ENCODE measurements at places on chromosomes 11 and 22. TPM values are rescaled to one million over a fixed set of nuclear protein-coding genes. Genes with fewer than 3 reads are reported as not detected.

APOBEC3F gene
- 25.3 TPM for total RNA-seq

TRIM64C gene
- total RNA-seq = not detected

RASSF10 gene
- 24.4 TPM for total RNA-seq

EFCAB6 gene
- 7.0 TPM for total RNA-seq

FDX1 gene
- 14.6 TPM for total RNA-seq

KCNE3 gene
- total RNA-seq = 1.9 TPM

TBX10 gene
- not detected for total RNA-seq

BTG4 gene
- not detected for total RNA-seq

C11orf21 gene
- total RNA-seq = 0.87 TPM

DNA sequence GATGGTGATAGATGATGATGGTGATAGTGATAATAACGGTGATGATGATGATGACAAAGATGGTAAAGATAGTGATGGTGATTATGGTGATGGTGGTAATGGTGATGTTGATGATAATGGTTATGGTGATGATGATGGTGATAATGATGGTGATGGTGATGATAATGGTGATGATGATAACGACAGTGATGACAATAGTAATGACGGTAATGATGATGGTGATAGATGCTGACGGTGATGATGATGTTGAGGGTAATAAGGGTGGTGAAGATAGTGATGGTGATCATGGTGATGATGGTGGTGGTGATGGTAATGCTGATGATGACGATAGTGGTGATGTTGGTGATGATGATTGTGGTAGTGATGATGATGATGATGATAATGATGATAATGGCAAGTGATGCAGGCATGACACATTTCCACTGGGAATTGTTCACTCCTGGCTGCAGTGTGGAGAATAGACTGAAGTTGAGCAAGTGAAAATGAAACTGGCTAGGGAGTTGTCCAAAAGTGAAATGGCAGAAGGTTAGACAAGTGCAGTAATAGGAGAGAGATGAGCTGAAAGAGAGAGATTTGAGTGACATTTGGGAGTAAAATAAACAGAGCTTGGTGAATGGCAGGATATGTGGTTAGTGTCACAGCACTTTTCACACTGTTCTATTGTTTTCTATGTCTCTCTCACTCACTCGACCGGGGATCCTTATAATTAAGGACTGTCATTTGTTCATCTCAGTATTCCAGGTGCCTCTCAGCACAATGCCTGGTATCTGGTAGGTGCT is 992.5 kb downstream of the OPCML start:
- H3K4me3 ChIP-seq = no peak overlapping the region
- peaks cover 8% of the 10 kb centered on the region for H3K27me3 ChIP-seq
- no peaks in the 10 kb centered on the region for H3K4me1 ChIP-seq
- no peaks in the 10 kb centered on the region for H3K36me3 ChIP-seq
- no peak overlapping the region for H3K27ac ChIP-seq
- DNase-seq = no peak

- no peak for DNase-seq
- no peak overlapping the region for H3K27ac ChIP-seq
- H3K36me3 ChIP-seq = no peaks in the 10 kb centered on the region
- H3K4me1 ChIP-seq = peaks cover 21% of the 10 kb centered on the region
Observed at GRCh38 chr11:134586726-134587125, 174.7 kb upstream of the B3GAT1 start.

- H3K36me3 ChIP-seq = peaks cover 18% of the 10 kb centered on the region
- DNase-seq = no peak
- peaks cover 5% of the 10 kb centered on the region for H3K4me1 ChIP-seq
- H3K27ac ChIP-seq = no peak overlapping the region
Observed at GRCh38 chr11:125393331-125393730, 102.7 kb downstream of the FEZ1 start.

DNA sequence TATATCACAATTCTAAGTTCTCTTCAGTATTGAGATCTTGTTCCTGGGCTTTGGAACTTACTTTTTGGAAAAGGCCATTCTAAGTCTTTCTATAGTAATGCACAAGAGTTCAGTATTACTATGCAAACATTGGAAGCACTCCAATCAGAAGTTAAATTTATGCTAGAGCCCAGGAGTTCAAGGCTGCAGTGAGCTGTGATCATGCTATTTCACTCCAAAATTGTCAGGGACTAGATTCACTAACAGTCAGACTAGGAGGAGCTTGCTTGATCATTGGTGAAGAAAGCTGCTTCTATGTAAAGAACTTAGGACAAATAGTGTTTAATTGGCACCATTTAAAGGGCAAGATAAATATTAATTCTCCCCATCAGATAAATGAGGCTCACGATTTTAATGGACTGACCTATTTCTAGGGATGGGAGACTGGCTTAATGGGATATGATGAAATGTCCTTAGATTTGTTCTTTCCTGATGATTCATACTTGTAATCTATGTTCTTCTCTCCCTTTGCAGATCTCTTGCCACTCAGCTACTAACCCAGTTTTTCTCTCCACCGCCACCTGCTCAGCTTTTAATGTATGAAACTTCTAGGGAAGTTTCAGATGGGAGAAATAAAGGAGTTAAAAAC is 32.6 kb upstream of the TMEM123 start:
- no peaks in the 10 kb centered on the region for H3K27me3 ChIP-seq

GRCh38 chr22:21991774-21992173 is 9.2 kb upstream of the TOP3B start:
- peaks cover 7% of the 10 kb centered on the region for H3K4me1 ChIP-seq
- peaks cover 40% of the 10 kb centered on the region for H3K27me3 ChIP-seq
- no peak for DNase-seq
- no peak overlapping the region for H3K4me3 ChIP-seq
- H3K36me3 ChIP-seq = no peaks in the 10 kb centered on the region
- H3K27ac ChIP-seq = no peak overlapping the region

DNA sequence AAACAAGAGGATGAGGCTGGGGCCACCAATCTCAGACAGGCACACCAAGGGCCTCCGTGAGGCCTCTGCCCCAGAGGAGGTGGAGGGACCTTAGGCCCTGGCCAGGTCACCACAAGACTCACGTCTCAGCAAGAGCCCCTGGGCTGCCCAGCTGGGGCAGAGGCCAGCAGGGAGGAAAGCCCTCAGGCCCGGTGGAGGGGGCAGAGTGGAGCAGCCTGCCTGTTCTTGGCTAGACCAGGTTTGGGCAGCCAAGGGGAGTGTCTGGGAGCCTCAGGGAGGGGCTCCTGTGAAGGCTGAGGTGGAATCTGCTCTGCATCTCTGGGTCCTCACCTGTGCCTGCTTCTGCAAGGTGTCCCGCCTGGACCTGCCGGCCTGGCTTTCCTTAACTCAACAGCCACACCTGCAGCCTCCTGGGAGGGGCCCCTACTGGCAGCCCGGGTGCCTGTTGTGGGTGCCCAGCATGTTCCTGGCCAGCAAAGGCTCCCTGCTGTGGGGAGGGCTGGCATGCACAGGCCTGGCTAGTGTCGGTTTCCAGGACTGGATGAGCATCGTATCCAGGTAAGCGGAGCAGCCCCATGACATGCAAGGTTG is 11.9 kb downstream of the TTLL12 start:
- no peak for DNase-seq
- H3K4me3 ChIP-seq = no peak overlapping the region
- no peaks in the 10 kb centered on the region for H3K4me1 ChIP-seq
- peaks cover 5% of the 10 kb centered on the region for H3K36me3 ChIP-seq

DNA sequence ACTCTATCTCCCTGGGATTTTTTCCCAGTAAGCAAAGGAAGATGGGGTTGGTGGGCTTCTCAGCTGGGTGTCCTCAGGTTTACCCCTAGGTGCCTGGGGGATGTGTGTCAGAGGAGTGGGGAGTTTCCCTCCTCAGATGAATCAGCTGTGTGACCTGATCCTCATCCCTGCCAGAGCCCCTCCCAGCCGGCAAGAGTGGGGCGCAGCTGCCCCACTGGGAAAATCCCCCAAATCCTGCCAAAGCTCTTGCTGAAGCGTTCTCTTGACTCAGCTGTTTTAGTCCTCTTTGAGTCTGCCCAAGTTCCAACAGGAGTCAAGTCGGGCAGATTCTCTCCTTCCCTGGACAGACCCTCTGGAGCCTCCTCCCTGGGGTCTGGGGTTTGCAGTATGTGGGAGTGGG is 6.0 kb downstream of the C11orf68 start:
- peaks cover 2% of the 10 kb centered on the region for H3K4me1 ChIP-seq
- no peak for DNase-seq
- H3K27me3 ChIP-seq = peaks cover 20% of the 10 kb centered on the region

DNA sequence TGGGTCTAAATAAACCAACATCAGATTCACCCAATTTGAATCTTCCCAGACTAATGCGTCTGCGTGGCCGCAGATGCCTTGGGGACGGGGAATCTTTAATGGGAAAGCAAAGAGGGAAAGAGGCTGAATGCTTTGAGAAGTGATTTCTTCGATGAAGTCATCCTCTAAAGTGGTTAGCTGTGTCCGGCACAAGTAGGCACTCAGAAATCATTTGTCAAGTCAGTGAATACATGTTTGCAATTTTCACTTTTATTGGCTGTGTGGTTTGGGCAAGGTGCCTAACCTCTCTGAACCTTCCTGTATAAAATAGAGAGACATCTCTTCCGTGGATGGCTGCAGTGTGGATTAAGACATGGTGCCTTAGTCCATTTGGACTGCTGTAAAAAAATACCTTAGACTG is 19.7 kb upstream of the IFT27 start:
- peaks cover 24% of the 10 kb centered on the region for H3K27me3 ChIP-seq
- no peak overlapping the region for H3K27ac ChIP-seq
- no peaks in the 10 kb centered on the region for H3K4me1 ChIP-seq
- no peaks in the 10 kb centered on the region for H3K36me3 ChIP-seq

GRCh38 chr11:18036456-18036855 is 9.6 kb downstream of the TPH1 start:
- H3K27ac ChIP-seq = no peak overlapping the region
- no peak overlapping the region for H3K4me3 ChIP-seq
- no peaks in the 10 kb centered on the region for H3K4me1 ChIP-seq

- H3K4me3 ChIP-seq = no peak overlapping the region
- H3K27ac ChIP-seq = no peak overlapping the region
- peaks cover 17% of the 10 kb centered on the region for H3K27me3 ChIP-seq
Observed at GRCh38 chr11:120800206-120800605, 223.7 kb upstream of the TBCEL start.

DNA sequence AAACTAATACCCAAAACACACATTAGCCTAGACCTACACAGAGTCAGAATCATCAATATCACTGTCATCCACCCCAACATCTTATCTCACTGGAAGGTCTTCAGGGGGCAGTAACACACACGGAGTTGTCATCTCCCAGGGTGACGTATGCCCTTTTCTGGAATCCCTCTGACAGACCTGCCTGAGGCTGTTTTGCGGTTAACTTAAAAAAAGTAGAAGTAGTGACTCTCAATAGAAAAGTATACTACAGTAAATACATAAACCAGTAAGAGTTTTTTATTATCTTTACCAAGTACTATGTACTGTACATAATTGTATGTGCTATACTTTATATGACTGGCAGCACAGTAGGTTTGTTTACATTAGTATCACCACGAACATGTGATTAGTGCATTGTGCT is 80.5 kb downstream of the PGR start:
- no peak for DNase-seq
- peaks cover 4% of the 10 kb centered on the region for H3K27me3 ChIP-seq
- no peaks in the 10 kb centered on the region for H3K4me1 ChIP-seq
- H3K36me3 ChIP-seq = no peaks in the 10 kb centered on the region

DNA sequence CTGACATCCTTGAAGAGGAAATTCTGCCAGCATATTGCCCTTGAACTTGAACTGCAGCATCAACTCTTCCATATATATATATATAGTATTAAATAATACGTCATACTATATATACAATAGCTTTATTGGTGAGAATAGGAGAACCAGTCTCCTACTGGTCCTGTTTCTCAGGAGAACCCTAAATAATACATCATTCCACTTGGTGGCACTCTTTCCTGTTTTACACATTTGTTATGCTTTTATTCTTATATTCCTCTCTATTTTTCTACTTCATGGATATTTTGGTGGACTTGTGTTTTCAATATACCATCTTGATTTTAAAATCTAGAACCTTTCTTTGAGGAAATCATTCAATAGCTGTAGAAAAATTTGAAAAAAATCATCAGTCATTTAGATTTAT is 193.3 kb downstream of the TRPC6 start:
- H3K27ac ChIP-seq = no peak overlapping the region
- H3K36me3 ChIP-seq = no peaks in the 10 kb centered on the region
- no peak for DNase-seq
- H3K27me3 ChIP-seq = no peaks in the 10 kb centered on the region
- H3K4me3 ChIP-seq = no peak overlapping the region

GRCh38 chr11:31160504-31161422 is 208.8 kb downstream of the DCDC1 start:
- H3K27me3 ChIP-seq = no peaks in the 10 kb centered on the region
- H3K27ac ChIP-seq = no peak overlapping the region
- peaks cover 6% of the 10 kb centered on the region for H3K4me1 ChIP-seq
- no peak for DNase-seq

DNA sequence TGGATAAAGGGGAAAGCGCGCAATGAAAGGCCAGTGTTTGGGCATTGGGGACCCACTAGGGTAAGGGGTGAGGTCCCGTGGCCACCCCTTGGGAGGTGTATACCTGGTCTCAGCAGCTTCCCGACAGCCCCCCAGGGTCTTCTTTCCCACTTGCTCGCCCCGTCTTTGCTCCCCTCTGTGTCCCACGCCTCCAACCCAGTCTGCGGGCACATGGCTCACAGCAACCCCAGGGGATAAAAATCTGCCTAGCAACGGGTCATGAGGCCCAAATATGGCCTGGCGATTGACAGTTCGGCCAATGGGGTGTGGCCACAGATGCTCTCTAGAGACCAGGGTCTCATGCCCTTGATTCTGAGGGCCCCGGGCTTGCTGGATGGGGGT is 41.6 kb downstream of the AHNAK start:
- H3K27me3 ChIP-seq = peaks cover 52% of the 10 kb centered on the region
- H3K36me3 ChIP-seq = no peaks in the 10 kb centered on the region
- DNase-seq = no peak

- H3K36me3 ChIP-seq = no peaks in the 10 kb centered on the region
- no peak overlapping the region for H3K27ac ChIP-seq
- no peaks in the 10 kb centered on the region for H3K4me1 ChIP-seq
- H3K4me3 ChIP-seq = no peak overlapping the region
- no peaks in the 10 kb centered on the region for H3K27me3 ChIP-seq
- no peak for DNase-seq
Observed at GRCh38 chr11:1181853-1182535, 24.2 kb downstream of the MUC5AC start.

GRCh38 chr22:38846412-38846811 is 2.6 kb upstream of the NPTXR start:
- peaks cover 76% of the 10 kb centered on the region for H3K27me3 ChIP-seq
- no peaks in the 10 kb centered on the region for H3K36me3 ChIP-seq
- H3K27ac ChIP-seq = no peak overlapping the region
- H3K4me3 ChIP-seq = no peak overlapping the region
- no peak for DNase-seq

- peaks cover 30% of the 10 kb centered on the region for H3K4me1 ChIP-seq
- H3K36me3 ChIP-seq = no peaks in the 10 kb centered on the region
- peak overlapping the region; percentile 47 for H3K4me3 ChIP-seq
- peak overlapping the region; percentile 90 for H3K27ac ChIP-seq
- H3K27me3 ChIP-seq = no peaks in the 10 kb centered on the region
Observed at GRCh38 chr11:83007909-83008580, 63.7 kb downstream of the RAB30 start.

DNA sequence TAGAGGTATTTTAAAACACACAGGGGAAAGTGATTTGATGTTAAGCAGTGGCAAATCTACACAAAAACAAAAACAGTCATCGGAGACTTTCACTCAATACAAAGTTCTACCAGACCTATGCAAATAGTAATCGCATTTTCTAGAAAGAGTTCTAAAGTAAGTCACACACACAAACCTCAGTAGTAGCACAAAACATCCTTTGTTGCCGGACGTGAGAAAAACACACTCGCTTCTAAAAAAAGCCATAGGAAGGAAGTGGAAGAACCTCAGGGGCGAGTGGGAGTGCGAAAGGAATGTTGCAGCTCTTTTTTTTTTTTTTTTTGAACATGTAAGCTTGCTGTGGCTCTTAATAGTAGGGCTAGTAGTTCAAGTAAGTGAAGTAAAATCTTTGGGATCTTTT is 88.9 kb downstream of the MAML2 start:
- H3K4me1 ChIP-seq = peaks cover 39% of the 10 kb centered on the region
- H3K36me3 ChIP-seq = peaks cover 4% of the 10 kb centered on the region
- no peak for DNase-seq
- H3K4me3 ChIP-seq = peak overlapping the region; percentile 51

Measured in progenitor cell of endocrine pancreas (in vitro differentiated cells).